ENCODE measurements at places on chromosomes 4 and X.

DNA sequence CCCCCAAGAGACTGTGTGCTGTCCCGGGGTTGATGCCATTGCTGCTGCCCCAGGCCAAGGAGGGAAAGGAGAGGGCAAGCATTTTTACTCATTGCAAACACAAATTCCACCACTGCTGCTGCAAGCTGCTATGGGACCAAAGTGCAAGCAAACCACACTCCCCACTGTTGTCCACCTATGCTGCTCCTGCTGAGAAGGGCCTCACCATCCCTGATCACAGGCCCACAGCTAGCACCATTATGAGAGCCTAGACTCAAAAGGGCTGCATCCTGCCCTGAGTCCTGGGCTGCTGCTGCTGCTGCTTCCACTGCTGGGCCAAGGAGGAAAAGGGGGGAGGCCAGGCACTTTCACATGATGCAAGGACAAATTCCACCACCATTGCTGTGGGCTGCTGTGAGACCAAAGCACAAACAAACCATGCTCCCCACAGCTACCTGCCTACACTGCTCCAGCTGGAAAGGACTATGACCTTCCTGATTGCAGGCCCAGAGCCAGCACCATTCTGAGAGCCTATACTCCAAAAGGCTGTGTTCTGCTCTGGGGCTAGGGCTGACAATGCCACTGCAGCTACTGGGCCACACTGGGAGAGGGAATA, 218.2 kb upstream of the ZCCHC13 start:
- no peak for DNase-seq

- DNase-seq: no peak
Observed at GRCh38 chr4:93814722-93815121, 13.8 kb upstream of the ATOH1 start.

- DNase-seq: peak; percentile 75
Observed at GRCh38 chr4:25925486-25926201, 11.6 kb downstream of the SMIM20 start.

- no peak for DNase-seq
Observed at GRCh38 chrX:701673-702072, 71.1 kb downstream of the SHOX start.

- DNase-seq: no peak
Observed at GRCh38 chrX:41409006-41409405, 38.1 kb upstream of the NYX start.

- no peak for DNase-seq
Observed at GRCh38 chr4:158821228-158821971, 52.6 kb downstream of the FNIP2 start.

GRCh38 chr4:38162240-38162784, 202.1 kb downstream of the PTTG2 start:
- no peak for DNase-seq

GRCh38 chrX:22134681-22135080, 102.6 kb downstream of the PHEX start:
- no peak for DNase-seq

DNA sequence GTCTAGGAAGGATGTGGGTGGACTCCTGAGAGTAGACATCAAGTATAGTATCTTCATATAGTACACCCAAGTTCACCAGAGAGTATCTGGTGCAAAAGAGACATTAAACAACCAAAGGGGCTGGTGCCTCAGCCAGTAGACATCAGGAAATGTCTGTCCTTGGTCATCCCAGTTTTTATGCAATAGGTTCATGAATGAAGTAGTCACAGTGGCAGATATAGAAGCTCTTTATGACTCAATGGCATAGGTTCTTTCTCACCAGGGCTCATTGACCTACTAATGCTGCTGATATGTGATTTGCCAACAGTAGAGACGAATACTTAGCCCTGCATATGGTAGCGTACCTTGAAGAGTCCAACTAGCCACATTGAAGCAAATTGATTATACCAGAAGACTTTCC, 45.0 kb upstream of the CCDC149 start:
- no peak for DNase-seq

- DNase-seq: no peak
Observed at GRCh38 chr4:142354794-142355420, 491.2 kb downstream of the INPP4B start.

DNA sequence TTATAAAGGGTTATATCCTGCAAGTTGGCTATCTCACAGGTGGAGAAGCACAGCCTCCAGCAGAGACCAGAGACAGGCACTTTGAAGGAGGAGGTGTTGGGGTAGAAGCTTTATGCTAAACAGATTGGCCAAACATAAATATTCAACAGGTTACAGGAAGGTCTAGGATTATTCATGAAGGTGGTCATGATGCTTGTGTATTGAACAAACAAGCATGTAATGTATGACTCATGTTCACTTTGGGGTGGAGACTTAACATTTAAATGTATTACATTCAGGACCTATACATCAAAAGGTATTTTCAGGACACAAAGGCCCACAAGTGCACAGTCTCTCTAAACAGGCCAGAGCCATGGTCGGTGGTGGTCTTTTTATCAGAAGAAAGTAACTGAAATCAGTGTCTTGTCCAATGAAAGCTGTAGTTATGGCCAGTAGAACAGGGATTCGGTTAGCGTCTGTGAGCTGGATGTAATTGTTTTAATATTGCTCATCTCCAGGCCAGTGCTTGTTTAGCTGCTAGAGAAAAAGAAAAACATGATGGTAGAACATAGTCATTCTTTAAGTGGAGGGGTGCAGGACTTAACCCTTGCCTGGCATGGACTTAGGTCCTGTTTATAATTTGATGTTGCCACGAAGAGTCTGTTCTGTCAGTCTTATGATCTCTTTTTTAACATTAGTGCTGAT, 555.2 kb upstream of the PCDH10 start:
- DNase-seq: no peak

DNA sequence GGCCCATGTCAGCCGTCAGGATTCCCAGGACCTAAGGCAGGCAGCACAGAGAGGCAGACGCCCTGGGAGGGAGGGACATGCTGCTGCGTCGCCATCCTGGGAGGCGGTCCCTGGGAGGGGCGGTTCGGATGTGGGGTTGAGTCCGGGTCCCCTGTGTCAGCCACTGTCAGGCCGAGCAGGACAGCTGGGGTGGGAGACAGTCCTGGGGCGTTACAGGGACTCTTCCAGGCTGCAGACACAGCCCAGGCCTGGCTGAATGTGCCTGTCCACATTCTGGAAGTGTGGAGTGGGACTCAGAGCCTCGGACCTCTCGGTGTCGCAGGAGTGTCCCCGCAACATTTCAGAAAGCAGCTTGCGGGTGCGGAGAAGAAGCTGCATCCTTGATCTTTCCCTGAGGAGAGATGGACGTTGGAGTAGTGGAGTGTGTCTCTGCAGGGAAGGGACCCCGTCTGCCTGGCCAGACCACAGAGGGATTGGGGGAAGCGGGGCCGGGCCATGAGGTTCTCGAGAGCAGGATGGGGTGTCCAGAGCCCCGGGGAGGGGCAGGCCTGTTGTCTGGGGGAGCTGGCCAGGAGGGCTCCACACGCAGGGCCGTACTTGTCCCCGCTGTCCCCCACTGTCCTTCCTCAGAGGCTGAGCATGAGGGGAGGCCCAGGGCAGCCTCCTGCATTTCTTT, 6.1 kb downstream of the AKAP17A start:
- no peak for DNase-seq

DNA sequence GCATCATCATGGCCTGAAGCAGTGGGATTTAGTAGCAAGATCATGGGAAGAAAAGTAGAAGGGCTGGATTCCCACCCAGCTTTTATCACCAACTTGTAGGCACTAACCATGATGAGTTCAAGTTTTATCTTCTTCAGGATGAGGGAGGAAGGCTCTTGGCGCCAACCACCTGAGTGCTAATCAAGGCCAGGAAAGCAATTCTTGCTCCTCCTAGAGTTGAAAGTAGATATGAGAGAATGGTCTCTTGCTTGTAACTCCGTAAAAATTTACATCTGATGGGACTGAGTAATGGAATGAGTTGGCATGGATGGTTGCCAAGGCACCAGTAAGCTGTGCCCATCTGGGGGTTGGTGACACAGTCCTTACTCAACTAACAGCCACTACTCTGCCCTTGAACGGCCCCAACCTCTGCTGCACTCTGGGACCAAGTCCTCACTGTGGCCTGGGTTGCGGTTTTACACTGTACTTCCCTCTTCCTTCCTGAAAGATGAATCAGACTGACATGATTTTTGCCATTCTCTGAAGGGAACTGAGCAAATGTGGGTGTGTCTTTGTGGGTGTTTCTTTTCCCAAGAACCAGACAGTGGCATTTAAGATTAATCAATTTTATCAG, 39.4 kb upstream of the NDP start:
- no peak for DNase-seq

DNA sequence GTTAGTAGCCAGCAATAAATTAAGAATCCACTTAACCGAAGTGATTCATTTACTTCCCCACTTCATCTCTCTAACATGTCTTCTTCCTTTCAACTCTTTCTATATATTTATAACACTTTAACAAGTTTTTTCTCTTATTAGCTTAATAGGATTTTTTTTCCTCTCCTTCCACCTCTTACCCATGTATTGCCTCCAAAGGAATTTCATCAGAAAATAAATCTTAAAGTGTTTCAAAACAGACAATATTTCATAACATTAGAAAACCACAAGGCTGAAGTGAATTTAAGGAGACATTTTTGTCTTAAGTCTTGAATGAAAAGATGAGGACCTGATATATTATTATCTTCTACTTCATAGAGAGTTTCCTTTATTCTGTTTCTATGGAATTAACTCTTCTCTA, 101.5 kb downstream of the PDGFC start:
- no peak for DNase-seq

GRCh38 chr4:53592122-53592521, 836 bp upstream of the LNX1 start:
- no peak for DNase-seq

- no peak for DNase-seq
Observed at GRCh38 chrX:49995107-49995731, 72.8 kb downstream of the CLCN5 start.

GRCh38 chr4:83248486-83248885, 36.1 kb downstream of the COQ2 start:
- DNase-seq: no peak

- DNase-seq: no peak
Observed at GRCh38 chr4:48103483-48104139, 30.4 kb downstream of the TXK start.

DNA sequence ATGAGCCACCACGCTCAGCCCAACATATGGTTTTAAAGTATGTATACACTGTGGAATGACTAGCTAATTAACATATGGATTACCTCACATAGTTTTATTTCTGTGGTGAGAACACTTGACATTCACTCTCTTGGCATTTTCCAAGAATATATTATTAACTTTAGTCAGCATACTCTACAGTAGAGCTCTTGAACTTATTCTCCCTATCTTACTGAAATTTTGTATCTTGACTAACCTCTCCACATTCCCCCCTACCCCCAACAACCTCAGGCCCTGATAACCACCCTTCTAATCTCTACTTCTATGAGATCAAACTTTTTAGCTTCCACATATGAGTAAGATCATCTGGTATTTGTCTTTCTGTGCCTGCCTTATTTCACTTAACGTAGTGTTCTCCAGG, 38.6 kb upstream of the AGA start:
- DNase-seq: no peak

- DNase-seq: no peak
Observed at GRCh38 chr4:123557857-123558536, 161.4 kb downstream of the SPRY1 start.

DNA sequence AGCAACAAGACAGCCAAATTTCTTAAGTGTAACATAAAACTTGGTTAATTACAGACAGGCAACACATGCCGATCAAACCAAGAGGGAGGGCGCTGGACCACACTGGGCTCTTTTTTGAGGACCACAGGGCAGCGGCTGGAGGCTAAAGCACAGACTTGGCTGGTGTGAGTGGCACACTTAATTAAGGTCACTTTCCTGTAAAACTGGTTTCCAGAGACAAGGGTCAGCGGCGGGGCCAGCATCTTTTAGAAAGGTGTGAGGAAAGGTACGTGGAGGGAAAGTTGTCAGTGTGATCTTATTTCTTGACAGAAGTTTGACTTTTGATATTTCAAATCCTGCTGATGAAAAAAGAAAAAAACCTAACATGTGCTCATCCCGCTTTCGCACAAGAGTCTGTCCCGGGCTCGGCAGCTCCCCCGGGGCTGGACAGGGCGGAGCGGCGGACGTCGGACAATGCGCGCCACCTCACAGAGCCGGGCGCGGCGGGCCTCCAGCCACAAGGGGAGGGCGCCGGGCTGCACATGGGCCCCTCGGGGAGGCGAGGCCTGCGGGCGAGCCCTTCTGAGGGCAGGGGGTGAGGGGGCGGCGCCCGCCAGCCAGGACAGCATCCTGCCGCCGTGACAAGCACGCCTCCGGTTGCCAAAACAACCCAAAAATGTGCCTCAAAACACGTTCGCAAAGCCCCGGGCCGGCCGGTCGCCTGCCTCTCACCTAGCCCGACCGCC, 660 bp upstream of the HSPA4L start:
- no peak for DNase-seq

- DNase-seq: no peak
Observed at GRCh38 chrX:149007423-149007822, 497.7 kb downstream of the IDS start.
